Bronchial epithelial cell (primary cell): ENCODE measurements at places on chromosomes 4 and X. TPM values are rescaled to one million over a fixed set of nuclear protein-coding genes. Genes with fewer than 3 reads are reported as not detected.

GRCh38 chr4:130814896-130815295 lies 1718.9 kb downstream of the C4orf33 start:
- DNase-seq = no peak

DNA sequence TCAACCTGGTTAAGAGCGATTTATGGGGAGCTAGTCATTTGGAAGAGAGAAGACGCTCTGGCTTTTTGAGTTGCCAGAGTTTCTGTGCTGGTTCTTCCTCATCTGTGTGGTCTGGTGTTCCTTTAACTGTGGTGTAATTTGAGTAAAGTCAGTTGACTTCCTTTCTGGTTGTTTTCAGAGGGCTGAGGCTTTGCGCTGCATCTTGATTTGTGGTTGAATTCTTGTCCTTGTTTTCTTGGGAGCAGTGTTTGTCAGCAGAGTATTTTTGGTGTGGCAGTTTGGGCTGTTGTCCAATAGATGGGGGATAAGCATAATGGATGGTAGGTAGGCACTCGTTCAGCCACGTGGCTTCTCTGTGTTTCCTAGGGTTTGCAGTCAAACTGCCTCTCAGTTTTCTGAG lies 2143.2 kb upstream of the TENM3 start:
- DNase-seq = no peak

GRCh38 chrX:129347291-129347690 lies 176.0 kb downstream of the SMARCA1 start:
- no peak for DNase-seq

TCEAL2 gene
- not detected in 2 replicates for total RNA-seq

DNA sequence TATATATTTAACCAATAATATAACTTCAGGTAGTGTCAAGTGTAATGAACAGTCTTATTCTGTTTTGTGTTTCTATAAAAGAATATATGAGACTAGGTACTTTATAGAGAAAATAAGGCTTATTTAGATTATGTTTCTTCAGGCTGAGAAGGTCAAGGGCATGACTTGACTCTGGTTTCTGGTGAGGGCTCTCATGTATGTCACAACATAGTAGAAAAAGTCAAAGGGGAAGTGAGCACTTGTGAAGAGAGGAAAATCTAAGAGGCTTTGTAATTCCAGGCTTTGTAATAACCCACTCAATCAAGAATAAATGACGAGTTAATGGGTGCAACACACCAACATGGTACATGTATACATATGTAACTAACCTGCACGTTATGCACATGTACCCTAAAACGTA lies 27.6 kb downstream of the PRR32 start:
- DNase-seq = no peak

DNA sequence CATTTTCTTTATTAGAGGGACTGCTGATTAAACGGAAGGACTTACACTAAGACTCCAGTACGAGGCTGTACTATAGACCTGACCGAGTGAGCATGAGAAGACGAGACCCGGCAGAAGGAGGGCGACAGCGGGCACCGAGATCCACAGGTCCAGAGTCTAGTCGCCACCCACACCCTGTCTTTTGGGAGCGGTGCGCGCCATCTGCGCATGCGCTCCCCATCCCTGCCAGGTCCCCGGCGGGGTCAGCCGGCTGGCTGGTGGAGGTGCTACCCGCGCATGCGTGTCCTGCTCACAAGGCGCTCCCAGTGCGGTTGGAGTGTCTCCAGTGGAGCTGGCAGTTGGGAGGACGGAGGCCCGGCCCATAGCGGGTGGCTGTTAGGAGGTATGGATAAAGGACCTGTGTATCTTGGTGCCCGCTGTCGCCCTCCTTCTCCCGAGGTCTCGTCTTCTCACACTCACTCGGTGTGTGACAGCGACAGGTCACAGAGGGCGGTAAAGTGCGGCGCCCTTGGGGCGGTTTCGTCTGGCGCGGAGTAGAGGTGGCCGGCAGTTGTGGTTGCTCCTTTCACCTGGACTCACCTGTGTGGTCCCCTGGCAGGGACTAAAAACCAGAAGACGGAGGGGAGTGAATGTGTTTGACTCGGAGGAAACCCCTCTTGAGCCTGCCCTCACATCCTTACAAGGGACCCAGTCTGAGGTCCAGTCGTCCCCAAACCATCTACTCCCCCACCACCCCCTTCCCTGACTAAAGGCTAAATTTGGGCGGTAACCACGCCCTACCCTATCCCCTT lies 7.6 kb upstream of the HSD17B10 start:
- DNase-seq = peak; percentile 69

PRSS12 gene
- total RNA-seq = 24.2 and 33.7 TPM in 2 replicates

DNA sequence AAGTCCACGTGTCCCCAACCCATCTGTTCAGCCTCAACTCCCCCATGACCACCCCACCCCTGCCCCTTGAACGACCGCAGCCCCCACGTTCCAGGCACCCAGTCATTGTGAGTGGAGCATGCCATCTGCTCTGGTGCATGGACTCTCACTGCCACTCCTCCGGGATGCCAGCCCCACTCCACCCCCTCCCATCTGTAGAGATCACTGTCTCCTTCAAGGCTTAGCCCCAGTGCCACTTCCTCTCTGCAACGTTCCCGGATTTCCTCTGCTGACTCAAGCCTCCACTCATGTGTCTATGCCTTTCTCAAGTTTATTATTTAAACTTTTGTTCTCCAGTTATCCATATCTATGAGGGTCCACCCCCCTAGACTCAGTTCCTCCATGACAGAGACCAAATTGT lies 54.0 kb downstream of the MAML3 start:
- DNase-seq = no peak

DNA sequence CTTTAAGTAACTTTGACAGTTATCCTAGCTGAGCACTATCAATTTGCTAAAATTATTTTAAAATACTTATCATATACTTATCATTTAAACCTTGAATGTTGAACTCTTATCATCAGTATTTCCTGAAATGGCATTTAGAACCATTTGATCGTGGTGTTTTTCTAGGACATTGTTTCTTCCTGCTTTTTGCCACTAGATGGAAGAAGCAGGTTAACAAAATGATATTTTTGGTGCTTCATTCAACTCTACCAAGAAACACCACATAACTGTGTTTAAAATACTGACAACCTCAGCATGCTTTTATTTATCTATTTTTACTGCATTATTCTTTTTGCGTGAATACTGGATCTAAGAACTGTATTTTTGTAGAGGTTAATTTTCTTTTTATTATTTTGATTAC lies 44.6 kb downstream of the C4orf33 start:
- DNase-seq = no peak

MAGEC2 gene
- not detected in 2 replicates for total RNA-seq
